Activated T-helper 1 cell treated with Interleukin-2 at 50 U/mL for 16 hours (primary cell): ENCODE measurements at places on chromosomes 3 and 15.

DNA sequence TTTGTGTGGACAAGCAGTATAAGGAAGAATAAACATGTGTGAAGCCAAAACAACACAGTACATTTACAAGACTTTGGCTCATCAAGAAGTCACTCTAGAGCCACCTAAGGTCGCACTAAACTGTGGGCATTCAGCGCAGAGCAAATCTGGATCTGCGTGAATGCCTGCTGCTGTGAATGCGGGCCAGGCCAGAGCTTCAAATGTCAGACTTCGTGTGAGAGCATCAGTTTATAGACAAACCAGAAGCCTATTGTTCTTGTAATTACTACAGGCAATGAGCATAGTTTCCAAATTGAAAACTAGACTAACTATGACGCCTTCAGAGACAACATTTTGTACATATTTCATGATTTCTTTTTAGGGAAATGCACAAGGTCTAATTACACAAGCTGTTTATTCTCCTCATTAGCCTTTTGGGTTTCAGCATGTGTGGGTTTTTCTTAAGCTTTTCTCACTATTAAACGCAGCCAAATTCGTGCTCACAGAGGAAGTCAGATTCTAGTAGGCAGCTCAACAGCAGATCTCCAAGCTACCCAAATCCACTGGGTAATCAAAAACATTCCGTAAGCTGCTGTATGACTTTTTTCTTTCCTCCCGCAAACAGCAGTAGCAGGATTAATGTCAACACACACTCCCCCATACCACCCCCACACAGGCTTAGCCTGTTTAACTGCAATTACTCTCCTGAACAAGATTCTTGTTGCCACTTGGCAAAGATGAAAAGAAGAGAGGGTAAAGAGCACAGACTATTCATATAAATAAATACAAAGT, 84.5 kb upstream of the SETMAR start:
- DNase-seq, result no peak

DNA sequence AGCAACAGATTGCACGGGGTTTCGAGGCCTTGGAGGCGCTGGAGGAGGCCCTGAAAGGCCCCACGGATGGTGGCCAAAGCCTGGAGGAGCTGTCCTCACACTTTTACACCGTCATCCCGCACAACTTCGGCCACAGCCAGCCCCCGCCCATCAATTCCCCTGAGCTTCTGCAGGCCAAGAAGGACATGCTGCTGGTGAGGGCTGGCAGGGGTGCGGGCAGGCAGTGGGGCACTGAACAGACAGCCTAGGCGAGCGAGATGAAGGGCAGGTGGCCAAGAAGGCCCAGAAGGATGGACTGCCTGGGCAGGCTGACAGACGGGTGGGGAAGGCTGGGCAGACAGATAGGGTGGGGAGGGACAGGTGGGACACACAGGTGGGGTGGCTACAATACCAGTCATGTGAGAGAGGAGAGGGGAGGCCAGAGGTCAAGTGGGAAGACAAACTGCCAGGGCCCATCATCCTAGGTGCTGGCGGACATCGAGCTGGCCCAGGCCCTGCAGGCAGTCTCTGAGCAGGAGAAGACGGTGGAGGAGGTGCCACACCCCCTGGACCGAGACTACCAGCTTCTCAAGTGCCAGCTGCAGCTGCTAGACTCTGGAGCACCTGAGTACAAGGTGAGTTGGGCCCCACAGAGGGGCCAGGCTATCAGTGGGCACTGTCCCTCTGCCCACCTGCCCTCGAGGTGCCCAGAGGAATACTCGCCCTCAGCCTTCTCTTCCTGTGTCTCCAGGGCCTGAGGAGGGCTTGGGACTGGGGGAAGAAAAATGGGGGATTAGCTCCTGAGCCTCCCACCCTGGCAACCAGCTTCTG, 3.1 kb downstream of the PARP3 start:
- no peak for DNase-seq

DNA sequence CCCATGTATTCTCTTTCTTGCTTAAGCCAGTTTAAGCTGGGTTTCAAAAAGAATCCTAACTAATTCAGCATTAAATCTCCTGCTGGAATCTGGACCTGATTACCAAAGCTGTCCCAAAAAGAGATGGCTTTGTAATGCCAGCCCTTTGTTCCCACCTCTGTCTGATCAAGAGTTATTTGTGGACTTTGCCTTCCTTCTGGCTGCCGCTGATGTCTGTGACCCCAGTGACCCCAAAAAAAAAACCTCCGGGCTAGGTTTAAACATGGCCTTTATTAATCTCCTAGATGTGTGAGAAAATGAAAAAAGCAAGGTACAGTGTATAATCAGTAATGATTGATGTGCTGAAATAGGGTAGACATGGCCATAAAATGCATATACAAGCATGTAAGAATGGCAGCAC, 20.7 kb downstream of the CRYGS start:
- no peak for DNase-seq

DNA sequence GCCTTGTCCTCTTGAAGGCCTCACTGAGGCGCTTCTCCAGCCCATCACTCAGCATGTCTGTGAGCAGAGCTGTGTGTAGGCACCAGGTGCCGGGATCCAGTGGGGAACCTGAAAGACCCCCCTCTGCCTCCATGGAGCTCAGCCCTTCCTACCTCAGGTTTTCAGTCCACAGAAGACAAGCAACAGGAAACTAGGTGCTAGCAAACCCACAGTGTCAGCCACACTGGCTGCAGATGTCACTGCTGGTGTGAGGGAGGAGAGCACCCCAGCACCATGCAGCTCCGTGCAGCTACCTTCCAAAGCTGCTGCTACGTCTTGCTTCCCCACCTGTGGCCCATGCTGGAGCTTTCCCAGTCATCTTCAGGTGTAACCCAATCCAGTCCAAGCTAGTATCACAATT, 17.9 kb downstream of the PSTPIP1 start:
- DNase-seq, result peak; percentile 40

DNA sequence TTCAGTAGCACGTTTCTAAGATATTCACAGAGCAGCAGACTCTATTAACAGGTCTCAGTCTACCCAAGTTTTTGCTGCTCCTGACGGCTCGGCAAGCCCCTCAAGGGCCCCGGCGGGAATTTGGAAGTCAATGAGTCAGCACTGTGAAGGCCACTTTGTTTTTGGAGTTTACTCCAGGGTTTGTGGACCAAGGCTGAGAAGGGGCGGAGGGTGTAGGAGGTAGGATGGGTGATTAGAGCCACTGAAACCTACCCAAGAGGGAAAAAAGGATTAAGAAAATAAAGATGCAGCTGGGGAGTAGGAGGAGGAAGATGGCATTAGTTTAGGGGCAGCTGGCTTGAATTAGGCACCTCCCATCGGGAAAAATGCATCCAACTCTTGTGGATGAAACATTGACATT, 87.6 kb downstream of the BDH1 start:
- no peak for DNase-seq

- DNase-seq, result no peak
Measured at GRCh38 chr3:61819861-61820260, 258.5 kb downstream of the PTPRG start.

GRCh38 chr15:68305420-68305871, 27.9 kb downstream of the FEM1B start:
- DNase-seq, result no peak

- no peak for DNase-seq
Measured at GRCh38 chr15:101804941-101805340, 1.6 kb downstream of the OR4F6 start.

- DNase-seq, result no peak
Measured at GRCh38 chr3:178486903-178487302, 49.3 kb upstream of the KCNMB2 start.

- DNase-seq, result no peak
Measured at GRCh38 chr3:168467115-168467714, 371.5 kb upstream of the GOLIM4 start.

DNA sequence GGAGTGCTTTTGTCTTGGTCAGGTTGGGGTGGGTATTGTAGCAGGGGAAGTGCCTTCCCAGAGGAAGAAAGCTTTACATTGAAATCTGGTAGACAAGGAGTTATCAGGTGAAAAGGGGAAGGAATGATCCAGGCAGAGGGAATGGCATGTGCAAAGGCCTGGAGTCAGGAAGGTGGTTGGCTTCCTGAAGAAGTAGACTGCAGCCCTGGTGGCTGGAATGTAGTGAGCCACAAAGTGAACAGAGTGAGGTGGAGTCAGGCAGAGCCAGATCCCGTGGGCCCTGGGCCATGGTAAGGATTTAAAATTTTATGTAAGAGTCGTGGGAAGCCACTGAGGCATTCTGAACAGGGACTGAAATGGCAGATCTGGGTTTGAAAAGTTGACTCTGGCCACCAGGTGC, 58.3 kb downstream of the RAB11A start:
- no peak for DNase-seq

DNA sequence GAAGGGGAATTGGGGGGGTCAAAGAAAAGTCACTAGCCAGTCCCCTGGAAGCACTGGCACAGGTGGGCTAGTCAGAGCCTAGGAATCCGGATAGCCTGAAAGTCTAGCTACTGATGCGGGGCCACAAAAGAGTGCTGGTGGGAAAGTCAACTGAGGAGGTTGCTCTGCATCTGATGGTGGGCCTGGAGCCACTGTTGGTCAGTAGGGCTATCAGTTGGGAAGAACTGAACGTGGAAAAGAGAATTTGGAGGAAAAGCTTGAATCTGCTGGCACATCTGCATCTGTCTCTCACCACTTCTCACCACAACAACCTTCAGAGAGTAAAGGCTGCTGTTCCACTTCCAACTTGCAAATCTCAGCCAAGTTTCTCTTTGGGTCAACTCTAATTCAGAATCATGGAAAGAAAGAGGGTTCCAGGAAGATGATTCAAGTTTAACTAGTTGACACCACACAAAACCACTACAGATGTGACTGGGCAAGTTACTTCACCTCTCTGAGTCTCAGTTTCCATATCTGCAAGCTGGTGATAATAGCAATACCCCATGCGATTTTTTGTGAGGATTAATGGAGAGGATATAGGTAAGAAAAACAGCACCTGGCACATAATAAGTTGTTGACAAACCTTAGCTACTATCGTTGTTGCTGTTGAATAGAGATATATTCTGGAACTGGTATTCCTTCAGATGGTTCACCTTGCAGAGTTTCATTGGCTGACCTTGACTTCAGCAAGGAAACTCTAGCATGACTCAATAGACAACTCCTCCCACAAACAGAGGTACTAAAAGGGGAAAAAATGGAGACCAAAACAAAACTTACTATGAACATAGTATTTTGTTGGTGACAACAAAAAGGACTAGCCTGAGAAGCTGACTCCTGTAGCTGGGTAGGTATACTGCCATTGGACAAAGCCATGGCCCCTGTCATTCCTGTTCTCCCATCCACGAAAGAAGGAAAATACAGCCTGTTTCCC, 280.2 kb upstream of the STT3B start:
- DNase-seq, result no peak

- no peak for DNase-seq
Measured at GRCh38 chr3:16350597-16351318, 85.7 kb downstream of the OXNAD1 start.

DNA sequence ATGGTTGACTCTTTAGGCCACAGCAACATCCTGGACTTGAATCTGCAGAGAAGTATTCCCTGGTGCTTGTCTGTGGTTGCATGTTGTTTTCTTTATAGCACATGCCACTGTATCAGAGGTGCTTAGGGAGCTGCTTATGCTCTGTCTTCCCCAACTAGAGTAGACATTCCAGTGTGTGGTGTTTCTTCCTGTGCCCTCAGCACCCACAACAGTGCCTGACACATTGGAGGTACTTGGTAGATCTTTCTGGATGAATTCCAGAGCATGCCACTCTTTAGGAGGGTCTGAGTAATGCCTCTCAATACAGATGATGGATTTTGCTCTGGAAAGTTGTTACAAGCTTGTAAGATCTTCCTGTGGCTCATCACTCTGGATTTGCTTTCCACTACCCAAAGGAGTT, 117.6 kb downstream of the CHDH start:
- no peak for DNase-seq

GRCh38 chr3:117234331-117234730, 524.8 kb downstream of the TUSC7 start:
- no peak for DNase-seq

DNA sequence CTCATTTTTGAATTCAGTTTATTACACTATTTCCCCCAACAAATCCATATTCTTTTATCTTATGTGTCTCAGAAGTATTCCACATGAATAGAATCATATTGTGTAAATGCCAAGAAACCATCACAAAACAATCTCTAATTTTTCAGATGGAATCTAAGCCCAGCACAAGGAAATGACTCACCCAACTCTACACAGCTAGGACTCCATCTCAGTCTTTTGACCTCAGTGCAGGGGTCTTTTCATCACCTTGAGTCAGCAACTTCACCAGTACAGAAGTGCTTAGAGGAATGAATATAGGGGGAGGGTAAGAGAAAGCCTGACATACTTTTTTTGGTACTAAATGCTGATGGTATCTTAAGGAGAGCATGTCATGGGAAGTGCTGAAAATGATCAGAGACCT, 169.3 kb upstream of the LRRN1 start:
- DNase-seq, result no peak

- DNase-seq, result no peak
Measured at GRCh38 chr3:107370907-107371306, 6.3 kb upstream of the CCDC54 start.

DNA sequence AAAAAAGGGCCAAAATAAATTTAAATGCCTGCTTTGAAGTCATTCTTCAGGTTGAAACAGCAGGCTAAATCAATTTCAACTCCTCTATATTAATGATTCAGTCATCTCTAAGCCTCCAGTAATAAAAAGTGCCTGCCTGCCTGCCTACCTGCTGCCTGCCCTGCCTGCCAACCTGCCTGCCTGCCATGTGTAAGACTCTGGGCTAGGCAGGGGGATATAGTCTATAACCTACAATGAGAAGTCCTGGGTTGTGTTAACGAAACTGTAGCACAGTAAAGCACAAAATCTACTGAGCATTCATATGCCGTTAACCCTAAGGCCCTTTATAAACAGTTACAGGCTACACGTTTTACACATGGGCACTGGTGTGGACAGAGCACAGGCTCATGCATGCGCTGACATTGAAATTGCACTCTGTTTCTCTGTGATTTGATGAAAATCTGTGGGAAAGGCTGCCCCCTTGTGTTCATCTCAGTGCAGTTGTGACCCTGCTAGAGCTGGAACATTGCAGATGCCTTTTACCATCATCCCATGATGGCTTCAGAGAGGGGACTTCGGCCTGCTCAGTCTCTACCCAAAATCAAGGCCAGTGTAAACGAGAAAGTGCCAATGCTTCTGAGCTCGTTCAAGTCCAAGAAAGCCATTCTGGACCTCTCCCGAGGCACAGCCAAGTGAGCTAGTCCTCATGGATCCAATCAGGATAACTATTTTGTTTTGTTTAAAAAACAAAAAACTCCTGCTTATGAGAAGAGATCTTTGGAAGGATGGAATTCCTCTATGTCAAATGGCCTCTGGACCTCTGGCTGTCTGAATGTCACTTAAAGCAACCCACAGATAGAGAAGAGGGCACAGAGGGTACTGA, 64.6 kb downstream of the EFL1 start:
- DNase-seq, result peak; percentile 6

DNA sequence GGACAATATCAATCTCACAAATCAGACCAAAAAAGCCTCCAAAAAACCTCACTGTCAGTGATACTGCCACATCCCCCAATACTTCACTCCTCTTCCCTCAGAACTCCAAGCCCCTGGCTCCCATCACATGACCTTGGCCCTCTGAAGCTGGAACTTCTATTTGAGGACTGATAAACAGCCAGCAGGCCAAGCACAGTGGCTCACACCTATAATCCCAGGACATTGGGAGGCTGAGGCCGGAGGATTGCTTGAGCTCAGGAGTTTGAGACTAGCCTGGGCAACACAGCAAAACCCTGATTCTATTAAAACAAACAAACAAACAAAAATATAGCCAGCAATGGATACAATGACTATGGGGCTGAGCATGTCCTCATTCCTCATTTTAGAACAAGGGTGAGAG, 55.2 kb downstream of the MAP4 start:
- DNase-seq, result no peak

- no peak for DNase-seq
Measured at GRCh38 chr3:148789146-148789545, 38.5 kb upstream of the CPB1 start.
